ELF-1 (cell line): ENCODE measurements at places on chromosomes 13 and 19.

DNA sequence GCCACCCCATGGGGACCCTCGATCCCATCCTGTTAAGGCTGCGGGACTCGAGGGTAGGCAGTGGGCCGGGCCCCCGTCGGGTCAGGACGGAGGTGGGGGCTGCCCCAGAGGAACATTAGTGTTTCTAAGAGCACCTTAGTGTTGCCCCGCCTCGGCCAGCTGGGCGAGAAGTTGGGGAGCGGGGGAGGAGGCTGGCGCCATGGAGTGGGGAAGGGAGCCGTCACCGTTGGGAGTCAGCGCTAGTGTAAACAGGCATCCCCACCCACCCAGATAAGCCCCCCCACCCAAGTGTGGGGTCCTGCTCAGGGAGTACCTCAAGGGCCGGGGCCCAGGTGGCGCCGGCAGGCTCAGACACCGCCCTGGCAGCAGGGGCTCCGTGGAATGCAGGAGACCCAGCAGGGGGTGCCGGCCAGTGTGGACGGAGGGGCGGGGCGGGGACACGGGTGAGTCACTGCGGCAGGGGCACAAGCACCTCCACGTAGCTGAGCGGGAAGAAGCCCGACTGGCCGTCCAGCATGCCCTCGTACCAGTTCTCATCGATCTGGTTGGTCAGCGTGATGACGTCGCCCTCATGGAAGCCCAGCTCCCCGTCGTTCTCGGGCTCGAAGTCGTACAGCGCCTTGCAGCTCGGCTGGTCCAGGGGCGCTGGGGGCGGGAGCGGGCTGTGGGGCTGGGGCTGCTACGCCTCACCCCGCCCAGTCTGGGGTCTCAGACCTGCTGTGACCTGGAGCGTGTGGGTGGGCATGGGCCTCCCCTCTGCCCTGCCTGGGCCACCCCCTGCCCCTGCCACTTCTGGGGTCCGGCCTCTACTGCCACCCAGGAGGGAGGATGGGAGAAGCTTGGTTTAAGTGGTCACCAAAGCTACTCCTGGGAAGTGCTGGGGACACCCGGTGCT lies 18.0 kb downstream of the MPND start:
- DNase-seq, result peak; percentile 51

DNA sequence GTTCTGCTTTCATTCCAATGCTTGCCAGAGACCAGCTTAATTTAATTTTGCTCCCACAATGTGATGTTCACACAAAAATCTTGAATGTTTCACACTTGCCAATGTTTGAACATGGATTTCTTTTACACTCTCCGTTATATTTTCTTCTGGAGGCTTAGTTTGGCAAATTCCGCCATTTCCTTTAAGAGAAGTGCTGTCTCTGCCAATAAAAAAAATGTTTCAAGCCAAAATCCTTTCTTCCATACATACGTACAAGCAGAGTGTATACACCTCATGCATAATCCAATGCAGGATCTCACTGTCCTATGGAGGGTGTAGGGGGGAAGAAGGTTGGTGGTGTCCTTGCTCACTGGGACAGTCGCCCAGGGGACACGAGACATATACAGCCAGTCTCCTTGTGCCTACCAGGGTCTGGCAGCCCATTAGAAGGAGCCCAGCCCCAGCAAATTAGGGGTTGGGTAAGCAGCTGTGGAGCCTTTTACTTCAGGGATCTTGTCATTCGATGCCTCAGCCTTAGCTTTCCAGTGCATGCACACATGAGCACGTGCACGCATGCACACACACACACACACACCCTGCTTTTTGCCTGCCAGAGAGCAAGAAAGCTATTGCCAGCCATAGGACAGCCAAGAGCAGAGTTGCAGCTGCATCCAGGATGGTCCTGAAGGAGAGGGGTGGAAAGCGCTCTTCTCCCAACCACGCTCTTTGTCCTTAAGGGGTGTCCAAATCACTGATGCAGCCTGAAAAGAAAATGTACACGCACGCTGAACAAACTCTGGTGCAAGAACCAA lies 208.3 kb downstream of the FOXO1 start:
- no peak for DNase-seq

DNA sequence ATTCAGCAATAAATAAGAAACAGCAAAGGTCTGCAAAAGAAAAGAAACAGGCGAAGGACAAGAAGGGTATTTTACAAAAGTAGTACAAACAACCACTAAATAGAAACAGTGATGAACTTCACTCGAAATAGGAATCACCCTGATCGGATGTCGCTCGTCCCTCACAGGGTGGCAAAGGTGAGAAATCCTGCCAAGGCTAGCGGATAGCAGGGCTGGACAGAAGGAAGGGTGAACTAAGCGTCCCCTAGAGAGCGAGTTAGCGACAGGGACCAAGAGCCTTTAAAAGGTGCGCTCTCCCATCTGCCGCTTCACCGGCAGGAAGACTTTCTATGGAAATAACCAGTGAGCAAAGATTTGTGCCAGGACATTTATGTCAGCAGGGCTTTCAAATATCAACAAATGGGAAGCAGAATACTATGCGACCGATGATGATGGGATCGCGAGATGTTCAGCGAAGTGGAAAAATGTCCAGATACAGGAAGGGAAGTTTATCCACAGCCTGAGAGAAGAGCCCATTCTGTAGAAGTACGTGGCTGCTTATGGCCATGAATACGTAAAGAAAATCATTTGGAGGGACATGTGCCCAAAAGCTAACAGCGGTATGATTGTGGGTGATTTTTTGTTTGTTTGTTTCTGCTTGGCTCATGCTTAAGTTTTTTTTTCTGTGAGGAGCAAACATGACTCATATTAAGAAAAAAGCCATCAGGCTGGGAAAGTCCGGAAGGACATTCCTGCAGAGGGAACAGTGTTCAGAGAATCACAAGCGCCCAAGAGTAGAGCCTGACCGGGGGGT lies 18.9 kb downstream of the ELAVL1 start:
- DNase-seq, result no peak

- DNase-seq, result no peak
Measured at GRCh38 chr13:27632648-27633047, 11.0 kb downstream of the POLR1D start.

DNA sequence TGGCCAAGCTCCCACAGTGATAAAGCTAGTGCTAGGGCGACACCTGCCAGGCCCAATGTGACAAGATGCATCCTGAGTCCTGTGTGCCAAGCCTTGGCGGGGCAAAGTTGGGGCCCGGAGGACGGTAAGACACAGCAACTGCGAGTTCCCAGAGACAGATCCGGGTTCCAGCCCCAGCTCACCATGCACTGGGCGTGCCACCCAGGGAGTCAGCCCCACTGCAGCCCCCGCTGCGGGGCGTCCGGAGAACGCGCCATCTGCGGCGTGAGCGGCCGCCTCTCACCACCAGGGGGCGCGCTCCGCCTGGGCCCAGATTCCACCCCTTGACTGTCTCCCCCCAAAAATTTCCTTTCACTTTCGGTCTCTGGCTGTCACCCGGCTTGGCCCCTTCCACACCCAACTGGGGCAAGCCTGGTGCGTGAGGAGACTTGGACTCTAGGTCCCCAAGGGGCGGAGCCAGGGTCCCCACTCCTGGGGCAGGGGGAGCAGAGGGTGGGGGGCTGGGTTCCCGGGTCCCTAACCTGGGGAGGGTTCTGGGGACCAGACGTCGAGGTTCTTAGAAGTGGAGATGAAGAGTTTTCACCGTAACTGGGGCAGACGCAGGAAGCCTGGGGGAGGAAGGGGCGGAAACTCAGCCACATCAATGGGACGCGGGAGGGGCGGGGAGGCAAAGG lies at the start of gene FLT3LG:
Gene FLT3LG (plus strand): TSS at position 348 of the 674 bp plus-strand sequence. CDS start 425 bp downstream, outside the sequence.
- DNase-seq, result peak; percentile 76

DNA sequence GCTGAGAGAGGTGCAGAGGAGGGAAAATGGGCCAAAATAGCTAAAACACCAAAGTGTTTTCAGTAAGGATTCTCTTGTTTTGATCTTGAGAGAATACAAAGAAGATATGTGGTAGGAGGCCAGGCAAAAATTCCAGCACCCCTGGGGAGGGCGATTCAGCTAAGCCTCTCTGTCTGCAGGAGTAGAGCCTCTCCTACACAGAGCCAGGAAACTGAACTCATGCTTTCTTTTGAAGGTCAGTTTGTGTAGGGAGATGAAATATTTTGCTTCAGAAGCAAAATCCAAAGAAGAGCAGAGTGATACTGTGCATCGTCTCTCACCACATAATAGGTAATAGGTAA lies 565.0 kb downstream of the FGF9 start:
- DNase-seq, result peak; percentile 82

GRCh38 chr13:25153736-25154135 lies 18.4 kb downstream of the AMER2 start:
- peak; percentile 41 for DNase-seq

GRCh38 chr13:40306817-40307216 lies 359.6 kb downstream of the FOXO1 start:
- DNase-seq, result no peak

DNA sequence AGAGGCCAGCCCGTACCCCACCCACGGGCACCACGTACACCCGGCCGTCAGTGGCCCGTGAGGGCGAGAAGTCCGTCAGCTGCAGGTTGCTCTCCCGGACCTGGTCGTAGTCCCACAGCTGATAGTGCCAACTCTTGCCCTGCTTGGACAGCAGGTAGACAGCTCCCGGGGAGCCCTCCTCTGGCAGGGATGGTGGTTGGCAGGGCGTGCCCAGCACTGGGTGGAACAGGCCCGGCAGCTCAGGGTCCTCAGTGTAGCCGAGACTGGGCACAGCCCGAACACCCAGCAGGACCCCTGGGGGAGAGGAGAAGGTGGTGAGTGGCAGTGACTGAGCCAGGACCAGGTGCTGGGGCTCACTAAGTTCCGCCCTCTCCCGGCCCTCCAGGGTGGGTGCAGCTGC lies 7.8 kb downstream of the ACTMAP start:
- no peak for DNase-seq

DNA sequence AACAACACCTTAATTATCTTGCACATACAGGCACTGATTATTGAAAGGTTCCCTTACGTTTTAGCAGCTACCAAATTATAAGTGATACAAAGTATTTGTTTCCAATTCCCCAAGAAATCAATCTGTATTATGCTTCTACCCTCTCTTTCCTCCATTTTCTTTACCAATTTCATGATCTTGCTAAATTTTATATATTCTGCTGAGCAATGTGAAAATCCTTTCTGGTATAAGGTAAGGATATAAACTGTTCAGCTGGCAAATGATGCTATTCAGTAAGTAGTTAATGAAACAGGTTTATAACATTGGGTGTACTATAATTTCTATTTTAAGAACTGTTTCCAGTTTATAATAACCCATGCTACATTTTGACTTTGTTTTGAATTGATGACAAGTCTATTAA lies 985 bp upstream of the EEF1AKMT1 start:
- no peak for DNase-seq

GRCh38 chr13:57630661-57631595 lies 616 bp upstream of the PCDH17 start:
- DNase-seq, result peak; percentile 26

- DNase-seq, result no peak
Measured at GRCh38 chr13:90534617-90535370, 812.7 kb upstream of the MIR17HG start.

DNA sequence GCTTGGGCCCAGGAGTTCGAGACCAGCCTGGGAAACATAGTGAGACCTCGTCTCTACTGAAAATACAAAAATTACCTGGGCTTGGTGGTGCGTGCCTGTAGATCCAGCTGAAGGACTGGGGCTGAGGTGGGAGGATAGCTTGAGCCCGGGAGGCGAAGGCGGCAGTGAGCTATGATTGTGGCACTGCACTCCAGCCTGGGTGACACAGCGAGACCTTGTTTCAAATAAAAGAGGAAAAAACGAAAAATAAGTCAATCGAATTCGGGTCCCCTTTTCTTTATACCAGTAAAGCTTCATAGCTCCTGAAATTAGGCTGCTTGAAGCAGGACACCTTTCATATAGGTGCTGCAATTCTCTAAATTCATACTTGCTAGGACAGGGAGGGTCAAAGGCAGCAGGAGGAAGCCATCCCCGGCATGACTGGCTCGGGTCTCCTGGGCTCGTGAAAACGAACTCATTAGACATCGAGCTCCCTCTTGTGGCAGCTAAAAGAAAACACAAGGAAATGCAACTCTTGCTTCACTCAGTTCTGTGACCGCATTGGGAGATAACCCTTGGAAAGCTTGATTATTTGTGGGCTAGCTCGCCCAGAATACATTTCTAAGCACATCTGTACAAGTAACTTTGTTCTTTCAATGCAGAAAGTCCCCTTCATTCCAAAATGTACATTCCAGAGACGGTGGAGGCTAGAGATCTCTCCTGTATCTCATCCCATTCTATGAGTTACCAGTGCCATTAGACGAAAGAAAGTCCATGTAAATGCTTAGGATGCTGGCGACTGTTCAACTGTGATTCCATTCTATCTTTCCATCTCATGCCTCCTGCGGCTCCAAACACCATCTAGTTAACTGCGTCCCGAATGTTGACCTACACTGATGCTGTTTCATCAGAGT lies 16.8 kb downstream of the FPR2 start:
- DNase-seq, result peak; percentile 82

- peak; percentile 21 for DNase-seq
Measured at GRCh38 chr19:4130744-4131438, 7.0 kb upstream of the MAP2K2 start.

DNA sequence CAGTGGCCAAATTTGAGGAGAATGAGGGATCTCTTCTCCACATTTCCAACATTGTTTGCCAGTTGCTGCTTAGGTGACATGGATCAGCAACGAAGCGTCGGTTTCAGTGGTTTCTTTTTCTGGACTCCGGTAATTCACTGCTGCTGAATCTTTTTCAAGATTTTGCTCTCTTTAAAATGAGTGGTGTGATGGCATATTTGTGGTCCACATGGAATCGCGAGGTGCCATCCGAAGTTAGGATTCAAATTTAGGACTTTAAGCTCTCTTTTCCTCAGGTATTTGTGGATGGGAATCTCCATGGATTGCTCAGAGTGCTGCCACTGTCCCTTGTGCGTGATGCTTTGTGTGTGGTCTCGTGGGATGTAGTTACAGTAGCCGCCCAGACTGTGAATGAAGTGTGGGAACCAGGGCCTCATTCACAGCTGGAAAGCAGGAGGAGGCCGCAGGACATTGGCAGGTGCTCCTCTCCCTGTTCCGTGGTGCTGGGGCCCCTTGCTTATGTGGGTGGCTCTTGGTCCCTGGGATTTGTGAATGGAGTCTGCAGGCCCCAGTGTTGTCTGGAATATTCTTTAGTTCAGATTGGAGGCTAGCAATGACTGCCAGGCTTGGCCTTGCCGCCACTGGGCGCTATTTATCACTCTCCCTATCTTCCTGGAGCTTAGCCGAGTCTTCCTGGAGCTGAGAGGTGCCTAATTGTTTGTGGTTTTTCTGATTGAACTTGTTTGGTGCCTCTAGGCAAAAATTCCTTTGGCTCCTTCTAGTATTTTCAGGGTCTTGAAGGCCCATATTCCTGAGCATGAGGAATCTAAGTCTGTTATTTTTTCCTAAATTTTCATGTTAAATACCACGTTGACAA lies 1.5 kb downstream of the ILF3 start:
- peak; percentile 83 for DNase-seq

- no peak for DNase-seq
Measured at GRCh38 chr13:99280166-99280565, 22.0 kb upstream of the GPR18 start.

- no peak for DNase-seq
Measured at GRCh38 chr19:6887316-6887715, at the start of gene ADGRE1. ADGRE1 (plus strand) TSS chr19:6887579; CDS start chr19:6887609, 30 bp downstream.

DNA sequence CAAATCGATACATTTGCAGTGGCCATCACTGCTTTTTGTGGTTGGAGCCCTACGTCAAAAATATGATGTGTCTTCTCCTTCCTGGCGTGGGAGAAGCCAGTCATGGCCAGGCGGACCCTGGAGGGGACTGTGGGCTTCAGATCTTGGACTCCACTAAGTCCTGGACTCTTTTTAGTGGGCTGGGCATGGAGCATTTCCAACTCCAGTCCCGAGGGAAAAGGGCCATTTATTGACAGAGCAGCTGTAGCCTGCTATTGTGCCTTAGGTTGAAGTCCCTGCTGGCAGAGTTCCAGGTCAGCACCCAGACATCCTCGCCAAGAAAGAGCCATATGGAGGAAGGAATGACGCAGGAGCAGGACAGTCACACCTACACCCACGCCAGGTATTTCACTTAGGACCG lies 179.2 kb upstream of the ZNF507 start:
- no peak for DNase-seq

GRCh38 chr19:4974880-4975469 lies 6.1 kb downstream of the KDM4B start:
- no peak for DNase-seq
